ENCODE measurements at places on chromosomes 6 and 20. TPM values are rescaled to one million over a fixed set of nuclear protein-coding genes. Genes with fewer than 3 reads are reported as not detected.

DNA sequence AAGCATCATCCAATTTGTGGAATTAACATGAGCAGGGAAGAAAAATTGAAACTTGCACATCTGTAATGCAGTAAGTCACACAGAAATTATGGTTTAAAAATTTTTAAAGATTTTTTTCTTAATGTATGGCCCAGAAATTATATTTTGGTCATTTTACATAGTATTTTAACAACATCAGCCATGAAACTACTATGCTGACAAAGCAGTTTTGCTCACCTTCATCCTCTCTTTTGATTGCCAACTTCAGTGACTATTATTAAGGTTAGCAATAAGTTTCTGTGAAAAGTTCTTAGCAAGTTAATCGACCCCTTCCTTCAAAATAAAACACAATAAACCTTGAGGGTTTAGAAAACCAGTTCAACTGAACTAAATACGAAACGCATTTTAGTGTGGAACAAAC lies 1347.0 kb downstream of the EPHA7 start:
- DNase-seq: no peak

The FOXQ1 gene
- not detected for total RNA-seq

The ZC2HC1B gene
- total RNA-seq: not detected

The PROCR gene
- 44.3 TPM for total RNA-seq

DNA sequence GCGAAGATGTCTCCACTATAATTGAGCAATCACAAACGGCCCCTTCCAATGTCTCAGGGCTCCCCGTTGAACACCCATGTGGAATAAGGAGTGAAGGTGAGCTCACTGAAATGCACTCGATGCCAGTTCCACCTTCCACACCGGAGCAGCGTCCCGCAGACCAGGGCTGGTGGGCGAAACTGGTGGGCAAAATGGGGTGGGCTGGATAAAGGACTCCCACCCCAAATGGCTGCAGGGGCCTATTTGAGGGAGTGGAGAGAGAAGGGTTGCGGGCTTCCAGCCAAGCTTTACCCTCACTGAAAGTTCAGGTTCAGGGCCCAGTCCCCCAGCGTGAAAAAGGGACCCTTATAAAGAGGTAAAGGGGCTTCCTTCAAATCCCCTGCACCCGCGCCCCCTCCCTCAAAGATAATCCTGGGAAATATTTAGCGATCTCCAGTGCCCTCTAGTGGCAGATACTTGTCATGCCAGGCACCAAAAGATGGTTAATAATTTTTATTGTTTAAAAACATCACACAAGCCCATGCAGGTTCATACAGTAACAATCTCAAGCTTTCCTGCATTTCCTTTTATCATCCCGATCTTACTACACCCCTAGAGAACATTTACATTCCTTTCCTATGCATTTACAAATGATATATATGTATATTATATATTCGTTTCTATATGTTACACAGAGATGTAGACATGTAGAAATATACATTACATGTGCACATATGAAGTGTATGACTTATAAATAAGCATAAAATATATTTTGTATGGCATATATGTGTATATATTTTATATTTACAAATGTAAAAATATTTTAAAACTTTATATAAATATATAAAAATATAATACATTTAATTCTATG lies 58.2 kb upstream of the NKX2-2 start:
- peak; percentile 37 for DNase-seq

GRCh38 chr20:316316-317068 lies 8.9 kb upstream of the SOX12 start:
- peak; percentile 71 for DNase-seq

- DNase-seq: peak; percentile 72
Measured at GRCh38 chr6:4460586-4461475, 315.4 kb upstream of the CDYL start.

The PABPC1L gene
- 5.9 TPM for total RNA-seq

The GCLC gene
- 6.4 TPM for total RNA-seq

The SLC24A3 gene
- not detected for total RNA-seq

The DLK2 gene
- 0.51 TPM for total RNA-seq

DNA sequence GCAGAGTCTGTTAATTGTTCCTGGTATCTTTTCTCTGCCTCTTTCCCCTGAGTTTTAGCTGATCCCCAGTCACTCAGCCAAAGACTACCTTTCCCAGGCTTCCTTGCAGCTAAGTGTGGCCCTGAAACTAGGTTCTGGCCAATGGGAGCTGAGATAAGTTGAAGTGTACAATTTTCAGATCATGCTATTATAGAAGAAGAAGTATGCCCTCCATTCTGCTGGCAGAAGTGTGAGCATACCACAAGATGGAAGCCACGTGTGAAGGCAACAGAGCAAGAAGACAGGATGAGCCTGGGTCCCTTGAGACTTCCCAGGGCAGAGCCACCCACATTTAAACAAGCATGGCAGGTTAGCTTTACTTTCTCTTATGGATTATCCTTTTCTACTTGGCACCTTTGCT lies 273.2 kb downstream of the HIVEP2 start:
- no peak for DNase-seq

DNA sequence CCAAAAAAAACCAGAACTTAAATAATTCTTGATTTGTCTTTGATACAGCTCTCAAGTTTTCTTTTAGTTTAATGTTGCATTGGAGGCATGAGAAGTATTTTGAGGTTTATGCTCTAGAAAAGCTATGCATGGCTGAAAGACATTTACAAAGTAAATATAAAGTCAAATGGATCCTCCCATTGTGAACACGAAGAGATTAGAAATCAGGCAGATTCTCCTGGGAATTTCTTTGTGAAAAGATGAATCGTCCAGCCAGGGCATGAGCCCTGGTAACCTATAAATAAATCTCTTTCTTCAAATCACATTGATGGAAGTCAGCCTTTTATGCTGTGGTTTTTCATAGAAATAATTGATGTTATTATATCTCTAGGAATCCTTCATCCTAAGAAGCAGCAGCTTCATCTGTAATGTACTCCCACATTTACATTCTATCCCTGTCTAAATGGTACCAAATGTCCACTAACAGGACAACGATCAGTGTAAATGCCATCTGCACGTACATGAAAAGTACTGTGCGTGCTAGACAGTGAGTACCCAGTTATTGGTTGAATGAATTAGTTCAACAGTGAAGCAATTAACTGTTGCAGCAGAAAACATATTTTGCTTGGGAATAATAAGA lies 143.6 kb downstream of the ALDH8A1 start:
- no peak for DNase-seq

The TOX2 gene
- 0.97 TPM for total RNA-seq

DNA sequence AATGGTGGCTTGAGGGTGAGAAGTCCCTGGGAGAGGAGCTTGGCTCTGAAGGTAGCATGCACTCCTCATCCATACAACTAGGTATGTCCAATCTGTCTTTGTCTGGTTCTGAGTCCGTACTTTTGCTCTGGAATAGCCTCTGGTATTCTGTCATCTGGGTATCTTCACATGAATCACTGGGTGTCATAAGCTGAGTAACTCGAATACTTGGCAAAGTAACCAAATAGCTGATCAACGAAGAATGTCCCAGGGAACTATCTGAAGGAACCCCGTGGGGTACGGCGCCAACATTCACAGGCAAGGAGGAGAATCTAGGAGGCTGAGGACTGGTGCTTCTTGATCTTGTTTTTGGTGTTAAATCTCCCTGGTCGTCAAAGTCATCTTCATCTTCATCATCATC lies 184.8 kb downstream of the HIVEP2 start:
- DNase-seq: peak; percentile 93

DNA sequence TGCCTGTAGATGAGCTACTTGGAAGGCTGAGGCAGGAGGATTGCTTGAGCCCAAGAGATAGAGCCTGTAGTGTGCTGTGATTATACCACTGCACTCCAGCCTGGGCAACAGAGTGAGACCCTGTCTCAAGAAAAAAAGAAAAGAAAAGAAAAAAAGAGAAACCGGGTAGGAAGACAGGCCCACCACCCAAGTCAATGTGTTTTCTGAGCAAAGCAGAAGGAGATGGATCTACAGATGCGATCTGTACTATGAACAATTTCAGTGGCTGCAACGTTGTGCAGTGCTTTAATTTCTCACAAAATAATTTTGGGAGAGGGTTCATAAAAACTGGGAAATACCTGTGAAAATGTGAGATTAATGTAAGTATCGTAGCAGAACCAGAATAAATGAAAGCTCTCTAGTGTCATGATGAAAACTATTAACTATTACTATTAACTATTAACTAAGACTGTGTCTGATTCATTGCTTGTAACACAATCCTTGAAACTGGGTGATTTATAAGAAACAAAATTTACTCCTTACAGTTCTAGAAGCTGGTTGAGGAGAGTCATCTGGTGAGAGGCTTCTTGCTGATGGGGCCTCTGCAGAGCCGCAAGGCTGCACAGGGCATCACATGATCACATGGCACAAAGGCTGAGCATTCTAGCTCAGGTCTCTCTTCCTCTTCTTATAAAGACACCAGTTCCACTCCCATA lies 233.1 kb upstream of the ZNF217 start:
- DNase-seq: peak; percentile 26

DNA sequence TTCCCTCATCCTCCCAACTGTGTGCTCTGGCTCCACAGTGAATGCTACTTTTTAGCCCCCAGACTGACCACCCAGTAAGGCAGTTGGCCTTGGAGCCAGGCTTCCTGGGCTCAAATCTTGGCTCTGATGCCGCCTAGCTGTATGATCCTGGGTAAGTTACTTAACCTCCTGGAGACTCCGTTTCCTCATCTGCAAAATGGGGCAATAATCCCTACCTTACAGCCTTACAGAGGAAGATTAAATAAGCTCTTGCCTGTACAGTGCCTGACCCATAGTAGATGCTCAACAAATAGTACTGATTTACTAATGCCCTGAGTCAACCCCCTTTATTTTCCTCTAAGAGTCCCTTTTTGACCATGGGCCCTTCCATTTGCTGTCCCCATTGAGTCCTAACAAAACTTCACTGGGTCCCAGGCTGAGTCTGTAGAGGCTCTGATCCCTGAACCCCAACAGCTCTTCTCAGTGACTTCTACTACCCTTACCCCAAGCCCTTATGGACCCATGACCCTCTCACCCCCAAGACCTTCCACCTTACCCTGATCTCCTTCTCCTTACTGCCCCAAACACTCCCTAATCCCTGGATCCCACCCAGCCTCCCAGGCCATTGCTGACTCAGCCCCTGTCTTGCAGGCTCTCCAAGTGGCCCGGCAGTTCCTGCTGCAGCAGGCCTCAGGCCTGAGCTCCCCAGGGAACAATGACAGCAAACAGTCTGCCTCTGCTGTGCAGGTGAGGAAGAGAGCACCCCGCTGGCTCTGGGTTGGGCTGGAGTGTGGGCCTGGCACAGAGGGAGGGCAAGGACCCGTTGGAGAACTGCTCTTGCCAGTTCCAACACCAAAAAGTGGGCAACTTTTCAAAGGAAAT lies 31.4 kb downstream of the FOXP4 start:
- DNase-seq: peak; percentile 67

GRCh38 chr6:110098511-110099116 lies 80.9 kb downstream of the WASF1 start:
- no peak for DNase-seq

DNA sequence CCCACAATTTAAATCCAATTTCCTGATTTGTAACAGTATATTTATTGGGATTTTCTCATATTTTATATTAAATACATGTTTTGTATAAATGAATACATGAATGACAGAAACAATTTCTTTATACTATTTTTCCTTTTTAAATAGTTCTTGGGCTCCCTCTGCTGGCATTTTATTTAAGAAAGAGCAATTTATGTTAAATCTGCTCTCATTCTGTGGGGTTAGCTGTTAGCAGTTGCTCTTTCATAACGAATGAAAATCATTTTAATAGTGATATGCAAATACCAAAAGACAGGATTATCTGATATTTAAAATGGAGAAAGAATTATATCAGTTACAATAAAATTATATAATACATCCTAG lies 118.3 kb downstream of the RALGAPA2 start:
- DNase-seq: peak; percentile 80

The POM121L2 gene
- not detected for total RNA-seq

The CDH4 gene
- total RNA-seq: 4.4 TPM

GRCh38 chr20:26167499-26167898 lies 470.8 kb upstream of the ZNF337 start:
- peak; percentile 68 for DNase-seq

The TTK gene
- 16.7 TPM for total RNA-seq

The SPATS1 gene
- total RNA-seq: not detected

DNA sequence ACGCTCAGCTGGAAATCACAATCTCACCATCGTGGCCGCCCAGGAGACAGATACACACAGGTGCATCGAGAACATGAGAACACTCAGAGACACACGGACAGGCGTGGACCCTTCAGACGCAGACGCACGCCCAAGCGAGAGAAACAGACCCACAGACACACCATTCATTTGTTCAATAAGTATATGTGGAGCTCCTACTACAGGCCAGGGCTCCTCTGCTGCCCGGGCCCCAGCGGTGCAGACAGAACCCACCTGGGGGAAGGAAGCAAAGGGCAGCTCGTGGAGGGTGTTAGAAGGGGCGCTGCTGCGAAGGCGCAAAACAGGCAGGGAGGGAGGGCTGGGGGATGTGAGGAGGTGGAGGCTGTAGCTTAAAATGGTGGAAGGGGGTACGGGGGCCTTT lies 39.2 kb downstream of the SRC start:
- no peak for DNase-seq

DNA sequence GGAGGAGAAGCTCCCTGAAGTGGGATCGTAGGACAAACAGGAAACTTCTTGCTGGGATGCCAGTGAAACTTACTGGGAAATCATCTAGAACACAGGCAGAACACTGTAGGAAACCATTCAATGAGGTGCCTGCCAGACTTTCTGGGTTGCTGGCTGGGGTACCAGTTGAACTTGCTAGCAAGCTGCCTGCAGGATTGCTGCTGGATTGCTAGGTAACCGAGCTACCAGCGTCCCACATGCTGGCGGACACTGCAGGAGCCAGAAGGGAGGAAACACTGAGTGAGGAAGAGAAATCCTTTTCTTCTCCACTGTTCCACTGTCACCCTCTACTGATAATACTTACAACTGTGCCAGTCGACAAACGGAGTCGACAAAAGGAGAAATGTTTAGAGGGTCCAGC lies 91.3 kb upstream of the SLC35B3 start:
- no peak for DNase-seq

DNA sequence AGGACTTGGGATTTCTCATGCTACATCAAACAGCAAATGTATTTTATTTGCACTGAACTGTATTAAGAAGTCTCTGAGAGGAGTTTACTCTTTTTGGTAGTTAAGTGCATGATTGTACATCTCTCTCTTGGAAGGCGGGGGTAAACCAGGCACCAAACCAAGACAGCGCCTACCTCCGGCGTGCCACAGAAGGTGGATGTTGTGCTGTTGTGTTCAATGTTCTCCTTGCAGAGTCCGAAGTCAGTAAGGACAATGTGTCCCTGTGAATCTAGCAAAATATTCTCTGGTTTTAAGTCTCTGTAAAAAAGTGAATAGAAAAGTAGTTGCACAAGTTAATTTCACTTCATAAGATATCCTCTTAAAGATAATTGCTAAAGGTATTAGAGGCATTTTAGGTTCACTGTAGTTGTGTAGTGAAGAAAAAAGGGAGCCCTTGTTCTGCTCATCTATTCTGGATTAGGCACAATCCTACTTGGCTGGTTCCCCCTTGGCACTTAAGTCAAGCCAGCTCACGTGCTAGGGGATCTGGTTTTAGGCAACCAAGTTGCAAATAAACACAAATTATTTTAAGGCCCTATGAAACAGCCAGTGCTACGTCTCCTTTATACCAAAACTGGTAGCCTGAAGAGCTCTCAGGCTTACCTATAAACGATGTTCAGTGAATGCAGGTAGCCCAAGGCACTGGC lies 119.7 kb upstream of the SLC2A12 start:
- peak; percentile 21 for DNase-seq

All from GM23248 (cell line).